ENCODE measurements at places on chromosomes 12 and 14.

- DNase-seq = no peak
Observed at GRCh38 chr12:1947081-1947480, 28.6 kb upstream of the CACNA2D4 start.

GRCh38 chr14:22973217-22974032 is 8.9 kb downstream of the AJUBA start:
- peak; percentile 37 for DNase-seq

- peak; percentile 88 for DNase-seq
Observed at GRCh38 chr14:24013654-24014514, 25.2 kb downstream of the DHRS4L2 start.

DNA sequence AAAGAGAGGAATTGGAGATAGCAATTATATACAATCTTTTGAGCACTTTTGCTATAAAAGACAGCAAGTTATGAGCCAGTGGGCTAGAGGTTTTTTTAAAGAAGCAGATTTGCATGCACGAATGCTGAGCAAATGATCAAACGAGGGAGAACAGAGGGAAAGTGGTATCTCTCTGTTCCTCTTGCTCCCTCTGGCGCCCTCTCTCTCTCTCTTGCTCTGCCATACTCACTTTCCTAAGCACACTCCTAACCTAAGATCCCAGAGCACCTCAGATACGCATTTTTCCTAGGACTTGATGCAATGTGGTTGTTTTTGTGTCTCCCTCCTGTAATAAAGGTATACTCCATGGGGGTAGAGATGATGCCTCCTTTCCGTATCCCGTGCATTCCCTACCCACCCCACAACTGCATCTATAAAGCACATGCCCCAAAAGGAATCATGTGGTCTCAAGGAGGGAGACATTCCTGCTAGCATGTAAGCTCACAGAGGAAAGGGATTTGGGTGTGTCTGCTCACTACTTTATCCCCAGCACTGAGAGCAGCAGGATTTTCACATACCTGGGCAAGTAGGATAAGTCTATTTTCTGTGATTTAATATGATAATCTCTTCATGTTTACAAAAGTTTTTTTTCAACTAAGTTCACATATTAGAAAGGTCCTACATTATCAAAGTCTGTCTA is 270.2 kb downstream of the SSPN start:
- no peak for DNase-seq

- peak; percentile 19 for DNase-seq
Observed at GRCh38 chr12:96501133-96501761, 11.9 kb downstream of the CFAP54 start.

- no peak for DNase-seq
Observed at GRCh38 chr14:48703728-48704467, 882.3 kb downstream of the RPS29 start.

- peak; percentile 56 for DNase-seq
Observed at GRCh38 chr12:62481843-62482540, 15.4 kb downstream of the MON2 start.

- DNase-seq = peak; percentile 3
Observed at GRCh38 chr14:58914279-58914855, 274.1 kb upstream of the DAAM1 start.

DNA sequence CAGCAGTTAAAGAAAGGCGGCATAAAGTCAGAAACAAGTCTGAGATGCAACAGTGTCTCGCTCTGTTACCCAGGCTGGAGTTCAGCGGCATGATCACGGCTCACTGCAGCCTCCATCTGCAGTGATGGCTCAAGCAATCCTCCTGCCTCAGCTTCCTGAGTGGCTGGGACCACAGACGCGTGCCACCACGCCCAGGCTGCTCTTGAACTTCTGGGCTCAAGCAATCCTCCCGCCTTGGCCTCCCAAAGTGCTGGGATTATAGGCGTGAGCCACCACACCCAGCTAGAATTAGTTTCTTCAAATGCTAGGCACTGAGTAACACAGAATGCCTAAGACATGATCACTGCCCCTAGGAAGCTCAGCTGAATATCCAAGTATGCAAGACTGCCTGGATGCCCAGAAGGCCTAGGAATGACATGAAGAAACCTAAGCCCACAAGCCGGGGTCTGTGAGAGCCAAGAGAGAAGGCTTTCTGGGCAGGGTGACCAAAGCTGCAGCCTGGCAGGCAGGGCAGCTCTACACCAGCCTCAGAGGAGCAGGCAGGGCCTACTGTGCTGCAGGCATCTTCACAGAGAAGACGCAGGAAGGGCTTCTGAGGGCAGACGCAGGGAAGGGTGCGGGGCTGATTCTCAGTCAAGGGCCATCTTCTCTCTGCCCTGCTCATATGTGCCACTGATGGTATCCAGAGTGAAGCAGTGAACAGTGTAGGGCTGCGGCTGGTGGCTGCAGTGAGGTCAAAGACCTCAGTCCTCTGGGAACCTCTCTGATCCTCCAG is 4.3 kb upstream of the PPP2R5C start:
- no peak for DNase-seq

DNA sequence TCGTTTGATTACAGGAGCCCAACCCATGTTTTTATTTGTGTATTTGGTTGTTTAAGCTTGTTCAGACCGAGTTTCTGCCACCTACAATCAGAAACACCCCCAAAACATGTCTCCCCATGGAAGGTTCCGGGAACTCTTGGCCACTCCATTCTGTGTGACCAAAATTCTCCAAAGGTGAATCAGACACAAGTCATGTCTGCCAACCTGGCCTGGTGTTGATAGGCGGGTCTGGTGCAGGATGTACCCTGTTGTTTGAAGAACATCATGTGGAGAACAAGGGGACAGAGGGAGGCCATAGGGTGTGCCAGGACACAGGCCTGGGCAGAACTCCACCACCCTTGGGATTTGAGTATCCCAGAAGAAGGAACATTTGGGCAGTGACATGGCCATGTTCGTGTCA is 147.1 kb upstream of the MYL2 start:
- no peak for DNase-seq

- DNase-seq = no peak
Observed at GRCh38 chr12:6125310-6125608, 789 bp upstream of the VWF start.

- DNase-seq = no peak
Observed at GRCh38 chr12:71935594-71935993, 3.1 kb upstream of the TPH2 start.

GRCh38 chr12:52139579-52140062 is 52.2 kb downstream of the KRT80 start:
- DNase-seq = peak; percentile 73

GRCh38 chr14:61749867-61750266 is 12.4 kb upstream of the SNAPC1 start:
- DNase-seq = peak; percentile 91

DNA sequence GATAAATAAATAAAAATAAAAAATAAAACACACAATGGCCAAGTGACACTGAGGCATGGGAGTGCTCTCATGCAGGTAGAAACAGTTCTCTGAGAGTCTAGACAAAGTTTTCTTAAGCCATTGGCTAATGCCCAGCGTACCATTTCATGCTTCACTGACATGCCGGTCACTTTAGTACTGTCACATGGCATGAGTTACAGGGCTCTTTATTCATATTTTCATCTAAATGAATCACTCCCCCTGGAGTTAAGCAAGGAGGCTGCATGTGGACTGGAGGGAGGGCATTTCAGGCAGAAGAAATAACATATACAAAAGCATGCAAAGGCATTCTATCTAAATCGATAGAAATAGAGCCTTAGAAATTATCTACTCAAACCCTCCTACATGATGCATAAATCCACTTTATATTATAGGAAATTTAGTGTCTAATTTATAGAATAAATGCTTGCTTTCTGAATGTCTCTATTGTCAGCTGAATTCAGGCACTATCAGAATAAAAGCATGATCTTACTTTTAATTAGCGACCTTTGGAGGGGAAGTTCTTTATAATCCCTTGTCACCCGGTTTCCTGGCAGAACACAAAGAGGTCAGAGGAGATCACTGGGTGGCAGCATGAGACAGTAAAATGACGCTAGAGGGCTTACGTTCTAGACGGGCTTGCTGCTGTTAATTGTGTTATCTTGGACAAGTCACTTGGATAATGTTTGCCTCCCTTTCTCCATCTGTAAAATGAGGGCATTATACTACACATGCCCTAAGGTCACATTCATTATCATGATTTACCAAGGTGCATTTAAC is 17.5 kb downstream of the DYRK4 start:
- DNase-seq = no peak

DNA sequence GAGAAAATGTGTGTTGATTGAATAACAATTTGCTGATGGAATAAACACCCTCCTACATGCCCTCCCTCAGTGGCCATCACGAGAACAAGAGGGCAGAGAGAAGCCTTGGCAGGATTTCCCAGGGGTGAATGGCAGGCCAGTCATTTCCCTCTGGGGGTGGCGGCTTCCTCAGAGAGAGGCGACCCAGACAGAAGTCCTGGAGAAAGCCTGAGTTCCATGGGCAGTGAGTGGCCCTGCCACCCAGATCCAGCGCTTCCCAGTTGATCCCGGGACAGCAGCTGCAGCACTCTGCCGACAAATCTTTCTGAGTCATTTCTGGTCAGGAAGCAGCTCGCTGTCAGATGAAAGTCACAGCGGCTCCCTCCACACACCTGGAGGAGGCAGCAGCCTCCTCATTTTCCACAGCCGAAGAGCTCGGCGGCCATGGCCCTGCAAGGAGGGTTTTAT is 123.0 kb downstream of the SCARB1 start:
- no peak for DNase-seq

GRCh38 chr14:77084985-77085384 is 13.1 kb upstream of the CIPC start:
- no peak for DNase-seq

GRCh38 chr14:78401866-78402265 is 231.7 kb downstream of the NRXN3 start:
- DNase-seq = no peak

GRCh38 chr14:44613061-44613712 is 106.1 kb upstream of the FSCB start:
- no peak for DNase-seq

DNA sequence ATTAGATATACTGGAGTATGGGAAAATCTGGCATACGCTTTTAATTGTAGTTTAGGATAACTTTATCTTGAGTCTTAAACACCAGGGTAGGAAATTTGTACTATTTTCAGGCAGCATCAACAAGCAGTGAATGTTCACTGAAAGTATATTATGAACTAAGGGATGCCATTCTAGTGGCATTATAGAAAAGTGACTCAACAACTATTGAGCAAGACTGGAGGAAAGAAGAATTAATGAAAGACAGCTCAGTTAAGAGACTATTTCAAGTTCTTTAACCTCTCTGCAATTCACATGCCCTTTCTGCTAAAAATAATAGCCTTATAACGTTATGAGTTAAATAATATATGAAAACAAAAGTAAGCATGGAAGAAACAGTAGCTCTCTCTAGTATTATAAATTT is 343.1 kb downstream of the FSCB start:
- DNase-seq = no peak

- DNase-seq = no peak
Observed at GRCh38 chr14:53380052-53380866, 227.1 kb upstream of the DDHD1 start.

- DNase-seq = peak; percentile 65
Observed at GRCh38 chr12:49538510-49539403, at the start of gene KCNH3. TSS of gene KCNH3 (plus strand) at chr12:49539030. CDS start at chr12:49539417, 387 bp downstream.

- DNase-seq = no peak
Observed at GRCh38 chr14:68217791-68218340, 398.3 kb downstream of the RAD51B start.

GRCh38 chr12:48999371-49000131 is at the start of gene DDN:
TSS of gene DDN (minus strand) at chr12:48999375. CDS start at chr12:48999287, 88 bp downstream.
- DNase-seq = no peak

- no peak for DNase-seq
Observed at GRCh38 chr12:93022603-93023340, 93.7 kb upstream of the EEA1 start.

GRCh38 chr14:59398841-59399240 is 66.3 kb downstream of the GPR135 start:
- no peak for DNase-seq

GRCh38 chr12:62694116-62694515 is 227.5 kb downstream of the MON2 start:
- DNase-seq = no peak

All from NCI-H510A treated with DMSO at 0.1 percent for 48 hours (cell line).